ENCODE measurements at places on chromosomes 13 and 19.

DNA sequence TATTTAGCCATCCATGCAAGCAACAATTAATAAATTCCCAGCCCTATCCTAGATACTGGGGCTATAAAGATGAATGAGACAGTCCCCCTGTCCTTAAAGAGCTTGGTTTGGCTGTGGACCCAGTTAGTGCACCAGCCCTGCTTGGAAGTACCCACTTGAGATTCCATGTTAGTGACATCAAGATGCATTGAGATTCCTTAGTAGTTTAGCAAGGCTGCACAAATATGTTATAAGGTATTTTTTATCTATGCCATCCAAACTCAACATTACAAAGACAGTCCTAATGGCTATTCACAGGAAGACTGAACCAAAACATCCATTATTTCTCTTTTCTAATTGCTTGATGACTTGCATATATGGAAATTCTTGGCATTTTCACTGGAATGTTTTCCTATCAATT lies 48.8 kb upstream of the RAP2A start:
- no peak for DNase-seq

- no peak for DNase-seq
Observed at GRCh38 chr13:66546534-66547379, 683.4 kb downstream of the PCDH9 start.

DNA sequence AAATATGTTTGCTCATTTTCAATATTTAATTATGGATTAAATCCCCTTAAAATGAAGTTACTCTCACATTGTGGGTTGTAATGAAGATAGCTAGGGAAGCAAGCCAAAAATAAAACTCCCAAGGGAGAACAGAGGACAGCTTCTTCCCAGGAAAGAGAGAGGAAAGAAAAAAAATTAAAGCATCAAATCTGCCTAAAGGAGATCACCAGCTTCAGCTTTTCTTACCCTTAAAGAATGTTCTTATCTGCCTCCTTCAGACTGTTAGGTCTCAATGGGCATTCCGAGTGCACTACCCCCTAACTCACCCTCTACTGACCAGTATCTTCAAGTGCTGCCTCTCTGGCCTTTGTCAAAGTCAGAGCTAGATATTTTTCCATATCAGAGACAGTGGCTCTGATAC lies 55.2 kb downstream of the XPO4 start:
- DNase-seq: no peak

DNA sequence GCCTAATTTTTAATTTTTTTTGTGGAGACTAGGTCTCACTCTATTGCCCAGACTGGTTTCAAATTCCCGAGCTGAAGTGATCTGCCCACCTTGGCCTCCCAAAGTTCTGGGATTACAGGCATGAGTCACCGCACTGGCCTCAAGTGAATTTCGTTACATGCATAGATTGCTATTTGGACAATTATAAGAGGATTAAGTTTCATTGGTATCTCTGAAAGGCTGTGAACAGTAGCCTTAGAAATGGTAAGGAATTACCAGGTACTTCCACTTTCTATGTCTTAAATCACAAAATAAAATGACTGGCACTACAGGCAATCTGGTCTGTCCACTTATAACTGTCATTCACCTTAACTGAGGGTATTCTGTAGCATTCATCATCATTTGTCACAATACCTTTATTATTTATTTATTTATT lies 2.9 kb upstream of the CCDC9 start:
- no peak for DNase-seq

- DNase-seq: no peak
Observed at GRCh38 chr19:55189403-55189835, 9.3 kb upstream of the SYT5 start.

GRCh38 chr13:32107973-32108372 lies 76.4 kb downstream of the FRY start:
- no peak for DNase-seq

DNA sequence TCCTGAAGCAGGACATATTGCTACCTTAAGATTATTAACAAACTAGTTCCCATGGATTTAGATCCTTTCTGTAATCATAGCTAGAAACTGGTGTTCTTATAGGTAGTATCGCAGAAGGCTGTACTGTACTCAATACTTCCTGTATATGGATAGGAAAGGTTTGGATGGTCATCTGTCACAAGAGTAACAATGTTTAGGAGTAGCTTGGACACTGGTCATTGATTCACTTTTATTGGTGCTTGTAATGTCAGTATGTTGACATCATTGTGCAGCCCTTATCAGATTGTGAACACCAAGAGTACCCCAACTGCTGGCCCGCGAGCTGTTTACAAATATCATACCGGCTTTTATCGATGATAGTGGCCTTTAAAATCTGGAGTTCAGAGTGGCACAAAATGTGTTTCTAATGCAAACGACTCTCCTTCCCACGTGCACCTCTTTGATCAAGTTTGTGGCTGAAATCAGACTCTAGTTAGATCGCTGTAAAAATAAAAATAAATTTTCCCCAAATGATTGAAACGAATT lies 605 bp upstream of the CDK8 start:
- no peak for DNase-seq

- DNase-seq: no peak
Observed at GRCh38 chr13:69264362-69265334, 843.0 kb upstream of the ATXN8OS start.

DNA sequence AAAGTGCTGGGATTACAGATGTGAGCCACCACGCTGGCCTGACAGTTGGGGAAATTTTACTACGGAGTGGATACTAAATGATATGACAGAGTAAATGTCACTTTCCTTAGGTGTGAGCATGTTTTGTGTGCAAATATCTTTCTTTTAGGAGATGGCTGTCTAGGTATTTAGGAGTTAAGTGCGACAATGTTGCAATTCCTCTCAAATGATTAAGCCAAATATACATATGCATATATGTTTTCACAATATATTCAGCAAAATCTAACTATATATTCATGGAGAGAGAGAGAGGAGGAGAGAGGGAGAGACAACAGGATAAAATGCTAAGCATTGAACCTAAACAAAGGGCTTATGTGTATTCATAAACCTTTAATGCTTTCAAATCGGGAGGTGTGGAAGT lies 5.4 kb upstream of the SERTAD3 start:
- no peak for DNase-seq
